ENCODE measurements at places on chromosomes 12 and 14.

- no peak for DNase-seq
These were observed at the start of gene ERP27 for GRCh38 chr12:14938301-14938700. Gene ERP27, minus strand, starts transcription at chr12:14938537. Its CDS starts 29 bp downstream, at chr12:14938508.

GRCh38 chr12:131929581-131930456 is 743 bp downstream of the PUS1 start:
- DNase-seq = no peak

DNA sequence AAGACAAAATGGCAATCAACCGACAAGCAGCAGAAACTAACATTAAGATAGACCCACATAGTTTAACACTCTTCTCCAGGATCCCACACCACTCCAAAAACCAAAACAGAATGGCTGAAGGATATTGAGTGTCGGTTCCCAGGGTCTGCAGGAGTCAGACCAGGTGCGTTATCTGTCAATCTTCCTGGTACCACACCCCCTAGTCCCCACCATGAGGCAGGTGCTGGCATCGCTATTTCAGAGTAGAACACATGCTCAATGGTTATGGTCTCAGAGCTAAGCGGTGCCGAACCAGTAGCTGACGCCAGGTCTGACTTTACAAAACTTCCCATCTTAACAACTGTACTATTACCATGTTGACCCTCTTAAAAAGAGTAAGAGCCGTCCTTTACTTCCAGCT is 10.2 kb downstream of the STX2 start:
- no peak for DNase-seq

- no peak for DNase-seq
These were observed 264.1 kb downstream of the TTC8 start for GRCh38 chr14:89088530-89088929.

GRCh38 chr14:29236848-29237247 is 470.3 kb downstream of the FOXG1 start:
- no peak for DNase-seq

DNA sequence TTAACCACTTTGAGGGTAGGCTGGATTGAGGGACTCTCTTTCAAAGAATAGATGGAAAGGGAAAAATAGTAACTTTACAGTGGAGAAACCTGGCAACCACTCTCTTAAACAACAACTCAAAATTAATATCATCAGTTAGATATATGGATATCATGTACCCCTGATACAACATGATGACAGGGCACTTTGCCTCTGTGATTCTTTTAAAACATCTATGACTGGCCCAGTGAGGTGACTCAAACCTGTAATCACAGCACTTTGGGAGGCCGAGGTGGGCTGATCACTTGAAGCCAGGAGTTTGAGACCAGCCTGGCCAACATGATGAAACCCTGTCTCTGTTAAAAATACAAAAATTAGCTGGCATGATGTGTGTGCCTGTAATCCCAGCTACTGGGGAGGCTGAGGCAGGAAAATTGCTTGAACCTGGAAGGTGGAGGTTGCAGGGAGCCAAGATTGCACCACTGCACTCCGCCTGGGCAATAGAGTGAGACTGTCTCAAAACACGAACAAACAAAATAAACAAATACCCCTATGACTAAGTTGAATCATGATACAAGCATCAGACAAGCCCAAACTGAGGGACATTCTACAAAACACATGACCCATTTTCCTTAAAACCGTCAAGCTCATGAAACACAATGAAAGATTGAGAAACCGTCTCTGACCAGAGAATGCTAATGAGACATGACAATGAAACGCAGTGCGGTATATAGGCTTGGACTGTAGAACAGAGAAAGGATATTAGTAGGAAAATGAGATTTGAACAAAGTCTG is 26.4 kb upstream of the SLC7A8 start:
- DNase-seq = no peak

- DNase-seq = no peak
These were observed 442.8 kb downstream of the ATP23 start for GRCh38 chr12:58384196-58384595.

DNA sequence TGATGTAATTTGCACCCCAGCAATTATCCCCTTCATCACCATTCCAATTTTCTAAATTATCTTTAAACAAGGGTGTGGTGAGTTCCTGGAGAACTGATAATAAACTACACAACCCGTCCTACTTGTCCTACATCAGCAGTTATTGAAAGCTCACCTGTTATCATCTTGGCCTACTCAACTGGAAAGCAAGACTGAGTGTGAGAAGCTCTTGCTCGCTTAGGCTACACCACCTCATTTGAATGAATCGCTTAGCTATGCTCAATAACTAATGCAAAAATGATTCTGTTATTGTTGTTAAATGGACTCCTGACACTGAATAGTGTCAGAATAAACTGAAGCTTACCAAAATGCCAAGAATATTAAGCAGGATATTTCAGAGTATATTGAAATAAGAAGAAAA is 115.4 kb upstream of the BTG1 start:
- DNase-seq = no peak

All from activated naive CD4-positive, alpha-beta T cell treated with anti-CD3 and anti-CD28 coated beads, Interleukin-2, amount 50 U/mL, for 72 hours (primary cell).